ENCODE measurements at places on chromosomes 2 and 18.

DNA sequence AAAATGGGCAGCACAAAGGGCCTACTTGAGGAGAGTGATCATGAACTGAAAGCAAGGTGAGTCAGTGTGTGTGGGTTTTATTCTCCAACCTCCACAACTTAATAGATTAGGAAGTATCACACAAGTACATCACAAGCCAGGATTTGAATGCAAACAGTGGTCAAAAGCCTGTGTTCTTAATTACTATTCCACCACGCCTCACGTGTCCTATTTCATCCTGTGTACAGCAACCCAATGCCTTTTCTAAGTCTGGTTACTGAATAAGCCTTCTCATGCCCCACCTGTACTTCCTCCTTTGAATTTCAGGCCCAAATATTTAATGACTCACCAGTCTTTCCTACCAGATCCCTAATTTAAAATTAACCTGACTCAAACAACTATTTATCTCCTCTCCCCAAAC is 755.7 kb upstream of the SLC8A1 start:
- no peak for DNase-seq

GRCh38 chr2:54422072-54422581 is 34.0 kb upstream of the SPTBN1 start:
- peak; percentile 24 for DNase-seq

DNA sequence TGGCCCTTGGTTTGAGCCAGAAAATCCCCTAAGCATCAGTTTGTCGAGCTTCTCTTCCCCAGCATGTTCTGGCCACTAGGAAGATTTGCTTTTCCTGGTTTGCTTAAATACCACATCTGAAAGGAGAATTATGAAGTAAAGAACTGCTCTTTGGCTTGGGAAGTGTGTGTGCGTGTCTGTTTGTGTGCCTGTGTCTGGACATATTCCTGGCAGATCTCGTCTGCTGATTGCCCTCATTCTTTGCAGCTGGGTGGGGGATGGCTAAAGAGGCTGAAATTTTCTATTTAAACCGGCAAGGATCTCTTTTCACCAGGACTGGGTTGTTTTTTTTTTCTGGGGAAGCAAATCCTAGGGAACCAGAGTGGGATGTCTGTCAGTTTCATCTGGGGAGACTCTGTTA is 57.3 kb upstream of the MBOAT2 start:
- no peak for DNase-seq

- DNase-seq = no peak
Measured at GRCh38 chr18:50662775-50663383, 103.0 kb downstream of the MAPK4 start.

- no peak for DNase-seq
Measured at GRCh38 chr18:5979971-5980457, 84.7 kb upstream of the TMEM200C start.

- DNase-seq = peak; percentile 10
Measured at GRCh38 chr2:177772529-177772928, 300.0 kb downstream of the PDE11A start.

GRCh38 chr2:239433777-239434403 is 33.1 kb upstream of the HDAC4 start:
- peak; percentile 54 for DNase-seq

DNA sequence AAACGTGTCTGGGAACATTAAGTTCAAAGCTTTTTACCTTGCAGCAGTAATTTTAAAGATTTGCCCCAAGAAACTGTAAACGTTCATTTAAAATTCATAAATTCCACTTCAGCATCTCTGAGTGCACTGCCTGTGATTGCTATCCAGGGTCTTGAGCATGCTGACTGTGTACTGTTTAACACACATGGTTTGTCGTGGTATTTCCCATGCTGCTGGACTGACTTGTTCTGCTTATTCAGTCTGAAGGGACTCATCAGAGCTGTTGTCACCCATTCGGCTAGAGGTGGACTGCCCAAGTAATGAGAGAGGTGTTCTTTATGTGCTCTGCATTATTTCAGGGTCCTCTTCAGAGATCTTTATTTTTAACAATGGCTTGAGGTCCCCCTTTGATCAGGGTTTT is 53.1 kb downstream of the RHBDD1 start:
- no peak for DNase-seq

DNA sequence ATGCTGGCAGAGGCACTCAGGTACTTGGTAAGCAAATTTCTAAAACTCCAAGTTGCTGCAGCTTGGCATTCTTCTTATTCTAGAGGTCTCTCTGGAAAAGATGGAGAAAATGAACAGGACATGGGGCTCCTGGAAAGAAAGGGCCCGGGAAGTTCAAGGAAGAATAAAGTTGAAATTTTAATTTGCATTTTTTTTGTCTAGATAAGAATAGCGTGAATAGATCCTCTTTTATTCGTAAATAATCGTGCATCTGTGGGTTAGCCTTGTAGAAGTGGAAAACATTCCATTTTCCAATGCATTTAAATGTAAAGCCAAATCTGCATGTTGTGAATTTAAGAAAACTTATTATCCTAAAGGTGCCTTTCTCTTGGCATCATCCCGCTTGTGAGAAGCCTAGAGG is 61.0 kb downstream of the TNFRSF11A start:
- no peak for DNase-seq

All from activated CD4-positive, alpha-beta T cell treated with anti-CD3 and anti-CD28 coated beads, Interleukin-10, Interleukin-2, amounts not matched to agents 100 ng/mL and 50 ng/mL, durations not matched to agents 16 hours and 8 hours (primary cell).